ENCODE measurements at places on chromosomes 11 and 22.
A peak's percentile ranks its signal among the peaks of the same experiment; 100 is the strongest.

- no peak for DNase-seq
Measured at GRCh38 chr22:36701965-36702621, 1.5 kb downstream of the CACNG2 start.

DNA sequence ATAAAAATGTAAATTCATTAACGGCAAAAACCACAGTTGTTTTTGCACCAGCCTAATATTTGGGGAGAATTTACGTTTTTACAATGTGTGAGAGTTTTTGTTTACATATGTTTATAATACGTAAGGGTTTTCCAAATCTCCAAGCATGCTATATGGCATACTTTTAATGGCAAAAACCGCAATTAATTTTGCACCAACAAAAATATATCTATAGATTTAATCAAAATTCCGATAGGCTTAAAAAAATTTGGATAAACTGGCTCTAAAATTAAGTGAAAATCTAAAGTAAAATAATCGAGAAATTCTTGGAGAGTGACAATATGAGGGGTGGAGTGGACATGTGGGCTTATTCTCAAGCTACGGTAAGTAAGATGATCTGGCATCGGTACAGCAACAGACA is 22.8 kb downstream of the KRTAP5-6 start:
- no peak for DNase-seq

DNA sequence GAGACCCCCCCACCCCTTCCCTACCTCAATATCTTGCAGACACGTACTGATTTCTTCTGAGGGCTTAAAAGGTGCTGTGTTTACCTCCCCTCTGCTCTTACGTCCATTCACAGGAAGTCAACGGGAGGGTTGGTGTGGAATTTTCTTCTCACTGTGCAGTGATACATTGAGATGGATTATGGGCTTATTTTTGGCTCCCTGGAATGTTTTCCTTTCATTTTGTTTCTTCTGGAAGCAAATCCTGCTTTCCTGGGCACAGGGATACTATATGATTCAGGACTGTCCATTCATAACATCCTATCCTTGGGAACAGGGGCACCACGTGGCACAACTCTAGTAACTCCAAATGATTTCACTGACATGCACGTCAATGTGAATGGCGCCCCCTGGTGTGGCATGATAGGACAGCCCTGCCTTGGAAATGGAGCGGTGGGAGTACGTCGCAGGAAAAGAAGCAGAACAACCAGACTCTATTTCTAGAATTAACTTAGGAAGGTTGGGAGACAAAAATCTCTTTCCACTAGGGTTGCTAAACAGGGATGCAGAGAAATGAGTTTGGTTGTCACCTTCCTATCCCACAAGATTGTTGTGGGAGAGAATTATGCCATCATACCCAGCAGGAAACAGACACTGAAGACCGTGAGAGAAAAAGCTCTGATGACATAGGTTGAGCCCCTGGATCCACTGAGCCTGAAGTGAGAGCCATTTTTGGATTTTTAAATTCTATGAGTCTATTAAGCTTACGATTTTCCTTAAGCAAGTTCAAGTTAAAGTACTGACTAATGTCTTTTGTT is 146.5 kb upstream of the RAG2 start:
- DNase-seq = peak; percentile 32

DNA sequence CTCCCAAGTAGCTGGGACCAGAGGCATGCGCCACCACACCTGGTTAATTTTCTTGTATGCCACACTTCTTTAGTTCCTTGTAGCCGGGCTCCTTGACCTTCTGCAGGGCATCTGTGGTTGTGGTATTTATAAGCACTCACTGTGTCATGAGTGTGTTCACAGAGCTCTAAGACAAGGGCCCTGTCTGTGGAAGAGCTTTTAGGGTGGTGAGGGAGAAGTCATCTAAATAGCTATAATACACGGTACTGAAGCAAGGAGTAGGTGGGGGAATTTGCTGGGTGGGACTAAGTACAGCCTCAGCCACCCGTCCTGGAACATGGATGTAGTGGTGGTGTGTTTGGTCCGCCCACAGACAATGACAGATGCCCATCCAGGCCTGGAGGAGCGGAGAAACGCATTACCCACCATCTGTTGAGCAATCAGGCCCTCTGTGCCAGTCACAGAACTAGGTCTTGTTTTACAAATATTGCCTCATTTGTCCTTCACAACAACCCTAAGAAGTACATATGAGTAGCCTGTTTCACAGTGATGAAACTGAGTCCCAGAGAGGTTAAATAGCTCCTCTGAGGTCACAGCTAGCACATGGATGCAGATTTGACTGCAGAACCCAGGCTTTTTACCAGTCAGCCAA is 10.1 kb downstream of the ACO2 start:
- DNase-seq = no peak

GRCh38 chr11:24949406-24949805 is 452.6 kb downstream of the LUZP2 start:
- DNase-seq = no peak

- no peak for DNase-seq
Measured at GRCh38 chr11:64084146-64084950, 48.6 kb downstream of the FLRT1 start.

GRCh38 chr11:116300232-116300631 is 472.6 kb downstream of the BUD13 start:
- DNase-seq = no peak

DNA sequence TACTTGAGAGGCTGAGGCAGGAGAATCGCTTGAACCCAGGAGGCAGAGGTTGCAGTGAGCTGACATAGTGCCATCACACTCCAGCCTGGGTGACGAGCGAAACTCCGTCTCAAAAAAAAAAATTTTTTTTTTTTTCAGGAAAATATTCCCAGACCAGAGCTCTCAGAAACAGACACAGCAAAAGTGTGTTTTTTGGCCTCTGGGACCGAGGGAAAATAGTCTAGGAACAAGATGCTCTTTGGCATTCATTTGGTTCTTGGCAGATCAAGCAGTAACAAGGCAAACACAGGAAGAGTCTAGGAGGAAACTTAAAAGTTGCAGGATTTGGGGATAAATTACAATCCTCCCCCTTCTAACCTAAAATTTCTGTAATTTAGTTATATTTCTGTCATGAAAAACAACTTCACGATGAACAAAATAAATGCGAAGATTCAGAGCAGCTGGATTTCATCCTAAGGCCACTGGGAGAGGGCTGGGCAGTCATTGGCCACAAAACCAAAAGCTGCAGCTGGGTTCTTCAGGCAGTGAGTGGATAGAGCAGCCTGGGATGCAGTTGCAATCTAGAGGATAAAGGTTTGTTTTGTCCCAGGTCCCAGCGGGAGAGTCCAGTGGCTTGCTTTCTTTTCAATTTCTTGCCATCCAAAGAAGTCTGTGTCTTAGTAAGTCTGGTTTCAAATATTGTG is 19.7 kb downstream of the ATG16L2 start:
- DNase-seq = no peak

DNA sequence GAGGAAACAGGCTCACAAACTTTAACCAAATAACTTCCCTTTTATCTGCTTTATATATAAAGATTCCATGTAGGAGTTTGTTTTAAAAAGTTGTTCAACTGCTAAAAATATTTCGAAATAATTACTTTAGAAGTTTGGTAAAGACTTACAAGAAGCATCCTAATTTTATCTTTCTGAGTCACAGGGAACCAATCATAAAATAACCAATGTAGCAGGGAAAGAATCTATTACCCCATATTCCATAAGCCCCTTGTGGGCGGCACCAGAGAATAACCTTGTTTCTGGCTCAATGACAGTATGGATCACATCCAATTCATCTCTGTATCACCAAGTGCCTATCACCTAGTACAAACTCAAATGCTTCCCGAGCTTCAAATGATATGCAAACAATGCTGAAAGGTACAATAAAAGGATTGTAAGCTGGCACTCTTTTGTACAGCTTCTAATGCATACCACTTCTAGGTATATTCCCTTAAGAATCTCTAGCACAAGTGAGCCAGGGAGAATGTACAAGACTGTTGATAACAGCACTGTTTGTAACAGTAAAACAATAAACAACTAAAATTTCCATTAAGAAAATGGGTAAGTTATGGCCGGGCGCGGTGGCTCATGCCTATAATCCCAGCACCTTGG is 158.4 kb downstream of the ATG16L2 start:
- DNase-seq = no peak

DNA sequence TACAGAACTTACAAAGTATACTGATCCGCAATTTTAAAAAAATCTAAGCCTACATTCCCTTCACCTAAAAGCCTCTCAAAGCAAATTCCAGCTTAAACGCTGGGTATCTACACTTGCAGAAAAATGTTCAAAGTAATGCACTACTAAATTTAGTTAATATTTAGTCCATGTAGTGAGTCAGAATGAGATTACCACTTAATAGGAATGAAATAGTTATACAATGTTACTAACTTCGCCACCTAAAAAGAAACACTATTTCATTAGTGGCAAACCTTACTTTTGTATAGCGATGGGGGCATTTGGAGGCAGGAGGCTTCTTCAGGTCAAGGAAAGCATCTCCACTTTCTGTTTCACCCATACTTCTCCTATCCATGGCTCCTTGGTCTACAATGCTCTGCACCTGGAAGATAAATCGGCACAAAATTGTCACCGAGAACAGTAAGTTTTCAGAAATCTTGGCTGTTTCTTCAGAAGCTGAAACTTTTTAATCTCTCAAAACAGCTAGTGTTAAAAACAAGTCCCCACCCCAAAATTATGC is 1.2 kb downstream of the EIF4ENIF1 start:
- DNase-seq = no peak

GRCh38 chr11:65981101-65981740 is 19.7 kb downstream of the SART1 start:
- DNase-seq = no peak

All from T-helper 1 cell (primary cell).